ENCODE measurements at places on chromosomes 4 and X.

DNA sequence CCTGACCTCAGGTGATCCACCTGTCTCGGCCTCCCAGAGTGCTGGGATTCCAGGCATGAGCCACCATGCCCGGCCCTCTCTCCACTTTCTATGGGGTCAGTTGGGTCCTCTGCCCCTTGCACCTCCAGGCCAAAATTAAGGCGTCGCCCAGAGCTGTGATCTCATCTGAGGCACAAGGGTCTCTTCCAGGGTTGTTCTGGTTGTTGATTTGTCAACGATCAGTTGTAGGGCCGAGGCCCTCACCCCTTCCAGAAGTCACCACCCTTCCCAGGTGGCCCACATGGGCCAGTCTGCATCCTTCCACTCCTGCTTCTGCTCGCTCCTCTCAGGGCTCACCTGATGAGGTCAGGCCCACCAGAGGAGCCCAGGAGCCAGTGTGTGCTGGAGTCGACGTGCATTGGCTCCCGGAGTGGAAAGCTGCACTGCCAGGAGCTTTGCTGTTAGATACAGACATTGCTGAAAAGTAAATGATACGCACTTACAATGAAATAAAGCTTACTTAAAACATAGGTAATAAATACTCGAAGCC is 14.3 kb upstream of the TMEM271 start:
- DNase-seq: no peak

DNA sequence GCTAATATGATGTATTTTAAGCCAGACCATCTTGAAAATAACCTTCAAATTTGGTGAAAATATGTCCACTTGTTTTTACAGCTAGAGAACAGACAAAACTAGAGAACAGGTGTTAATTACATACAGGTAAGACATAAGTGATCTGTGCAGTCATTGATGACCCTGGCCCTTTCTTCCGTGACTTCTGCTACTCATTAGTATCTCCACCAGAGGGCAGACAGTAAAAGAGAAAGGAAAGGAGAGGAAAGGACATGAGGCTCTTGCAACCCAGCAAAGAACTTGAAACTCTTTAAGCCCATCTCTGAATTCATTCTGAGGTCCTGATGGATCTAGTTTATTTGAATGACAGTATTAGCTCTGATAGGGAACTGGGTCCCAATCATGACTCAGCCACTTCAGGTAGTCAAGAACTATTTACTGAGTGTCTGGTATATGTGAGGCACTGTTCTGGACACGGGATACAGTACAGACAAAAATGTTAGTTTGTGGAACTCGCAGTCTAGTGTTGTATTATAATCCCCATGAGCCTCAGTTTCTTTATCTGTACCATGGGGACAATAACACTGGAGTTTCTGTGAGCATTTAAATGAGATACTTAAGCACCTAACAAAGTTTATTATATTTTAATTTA is 121.0 kb upstream of the TEX13D start:
- no peak for DNase-seq

DNA sequence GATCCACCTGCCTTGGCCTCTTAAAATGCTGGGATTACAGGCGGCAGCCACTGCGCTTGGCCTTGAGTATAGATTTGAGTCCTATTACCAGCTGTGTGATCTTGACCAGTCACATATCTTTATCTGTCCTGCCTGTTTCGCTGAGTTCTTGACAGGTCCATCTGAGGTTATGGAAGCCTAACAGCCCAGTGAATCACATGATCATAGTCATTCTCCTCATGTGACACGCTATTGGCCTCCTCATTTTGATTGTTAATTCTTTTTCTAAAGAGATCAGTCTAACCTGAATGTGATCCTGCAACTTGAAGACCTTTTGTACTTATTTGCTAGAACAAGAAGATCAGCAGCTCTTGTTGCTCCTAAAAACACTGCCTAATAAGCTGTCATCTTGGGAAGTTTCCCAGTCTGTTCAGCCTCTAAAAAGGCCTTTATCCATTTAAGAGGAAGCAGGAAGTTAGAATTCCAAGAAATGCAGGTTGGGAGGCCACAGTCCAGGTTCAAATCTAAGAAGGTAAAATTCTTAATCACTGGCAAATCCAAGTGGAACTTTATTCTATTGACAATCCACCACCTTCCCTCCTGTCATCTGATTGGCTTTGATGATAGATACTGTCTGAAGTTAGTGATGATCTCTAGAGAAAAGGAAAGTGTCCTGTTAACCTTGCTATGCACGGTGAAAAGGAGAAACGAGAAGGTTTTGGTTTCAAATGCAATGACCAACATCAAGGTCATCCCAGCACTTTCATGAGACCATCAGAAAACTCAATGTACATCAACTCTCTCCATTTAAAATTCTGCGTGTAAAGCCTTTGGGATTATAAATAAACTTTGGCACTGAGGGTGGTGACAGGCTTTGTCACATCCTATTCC is 86.9 kb downstream of the CHRNA9 start:
- no peak for DNase-seq

GRCh38 chr4:139823746-139824145 is 158.1 kb downstream of the MGST2 start:
- no peak for DNase-seq

GRCh38 chrX:155767051-155767875 is 113.9 kb upstream of the VAMP7 start:
- no peak for DNase-seq

- DNase-seq: no peak
Measured at GRCh38 chr4:42515156-42515884, 118.0 kb downstream of the SHISA3 start.

DNA sequence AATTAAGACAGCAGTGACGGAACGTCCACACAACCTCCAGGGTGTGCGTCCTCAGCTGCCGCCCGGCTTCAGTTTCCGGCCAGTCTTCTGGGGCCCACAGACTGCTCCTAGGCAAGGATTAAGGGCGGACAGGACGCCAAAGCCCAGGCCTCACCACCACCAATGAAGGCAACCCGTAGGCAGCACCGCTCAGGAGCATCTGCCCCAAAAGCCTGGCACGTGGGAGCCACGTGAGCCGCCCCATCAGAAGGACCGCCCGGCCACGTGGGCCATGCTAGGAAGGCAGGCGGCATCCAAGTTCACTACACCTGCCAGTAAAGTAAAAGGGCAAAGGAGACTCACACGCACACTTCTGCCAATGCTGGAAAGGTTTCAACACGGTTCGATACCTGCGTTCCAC is 14.3 kb downstream of the FAM53A start:
- DNase-seq: no peak

DNA sequence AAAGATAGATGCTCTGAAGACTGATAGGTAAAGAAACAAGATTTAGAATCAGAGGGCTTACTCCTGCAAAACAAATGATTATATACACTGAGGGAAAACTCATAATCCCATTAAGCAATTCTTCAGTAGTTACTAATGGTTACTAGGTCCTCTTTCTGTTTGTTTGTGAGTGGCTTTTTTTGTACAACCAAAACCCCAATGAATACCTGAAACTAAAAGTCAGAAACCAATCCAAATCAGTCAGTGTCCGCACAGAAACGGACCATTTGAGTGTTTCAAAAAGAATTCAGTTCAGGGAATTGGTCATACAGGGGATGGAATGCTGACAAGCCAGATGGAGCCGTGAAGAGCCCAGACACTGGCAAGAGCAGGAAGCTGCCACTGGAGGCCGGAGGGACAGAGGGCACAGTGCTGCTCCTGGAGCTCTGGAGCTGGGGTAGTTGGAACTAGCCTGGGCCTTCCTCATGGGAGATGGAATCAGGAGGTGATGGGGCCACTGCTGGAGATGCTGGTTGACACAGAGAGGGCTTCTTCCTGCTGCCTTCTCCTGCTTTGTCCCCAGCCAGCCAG is 31.9 kb downstream of the SETD7 start:
- DNase-seq: no peak

- DNase-seq: no peak
Measured at GRCh38 chr4:13928214-13928613, 300.7 kb upstream of the BOD1L1 start.

All from stimulated activated CD4-positive, alpha-beta T cell treated with anti-CD3 and anti-CD28 coated beads, Interleukin-15, amount 100 ng/mL, for 1 hour (primary cell).